ENCODE measurements at places on chromosomes 5 and 9. TPM values are rescaled to one million over a fixed set of nuclear protein-coding genes. Genes with fewer than 3 reads are reported as not detected.
A peak's percentile ranks its signal among the peaks of the same experiment; 100 is the strongest.

- DNase-seq: peak; percentile 35
- no peaks in the 10 kb centered on the region for H3K36me3 ChIP-seq
These were observed 1638.5 kb upstream of the C9orf72 start for GRCh38 chr9:29211580-29212396.

The NFIB gene
- 5.7 TPM for polyA plus RNA-seq

The OTP gene
- polyA plus RNA-seq: not detected

The SNX24 gene
- polyA plus RNA-seq: 24.0 TPM
